ENCODE measurements at places on chromosomes 2 and 18. TPM values are rescaled to one million over a fixed set of nuclear protein-coding genes. Genes with fewer than 3 reads are reported as not detected.

DNA sequence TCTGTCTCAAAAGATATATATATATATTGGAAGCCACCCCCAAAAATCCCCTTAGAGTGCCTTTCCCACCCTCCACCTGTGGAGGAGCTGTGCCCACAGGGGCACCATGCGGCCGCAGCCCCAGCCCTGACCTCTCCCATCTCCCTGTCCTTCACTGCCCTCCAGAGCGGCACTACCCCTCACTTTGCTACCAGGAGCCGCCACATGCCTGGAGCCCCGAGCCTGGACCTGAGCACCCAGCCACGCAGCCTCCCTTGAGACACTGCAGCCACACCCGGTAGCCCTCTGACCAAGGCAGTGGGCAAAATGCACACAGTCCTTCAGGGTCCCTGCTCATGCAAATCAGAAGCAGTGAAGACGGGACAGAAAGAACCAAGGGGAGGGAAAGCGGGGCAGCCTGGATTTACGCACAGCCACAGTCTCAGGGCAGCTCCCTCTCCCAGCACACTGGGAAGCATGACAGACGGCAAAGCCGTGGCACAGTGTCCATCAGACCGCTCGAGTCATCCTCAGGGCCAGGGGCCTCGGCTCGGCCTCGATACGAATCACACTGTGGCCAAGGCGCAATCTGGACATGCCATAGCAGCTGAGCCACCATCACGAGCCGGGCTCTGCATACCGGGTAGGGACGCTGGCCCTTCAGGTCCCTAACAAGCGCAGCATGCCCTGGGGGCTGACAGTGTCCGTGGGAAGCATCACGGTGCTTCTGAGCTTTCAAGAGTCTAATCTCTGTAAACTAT is 10.1 kb downstream of the HDAC4 start:
- DNase-seq: no peak
- no peaks in the 10 kb centered on the region for H3K27me3 ChIP-seq
- H3K4me1 ChIP-seq: peaks cover 21% of the 10 kb centered on the region

DNA sequence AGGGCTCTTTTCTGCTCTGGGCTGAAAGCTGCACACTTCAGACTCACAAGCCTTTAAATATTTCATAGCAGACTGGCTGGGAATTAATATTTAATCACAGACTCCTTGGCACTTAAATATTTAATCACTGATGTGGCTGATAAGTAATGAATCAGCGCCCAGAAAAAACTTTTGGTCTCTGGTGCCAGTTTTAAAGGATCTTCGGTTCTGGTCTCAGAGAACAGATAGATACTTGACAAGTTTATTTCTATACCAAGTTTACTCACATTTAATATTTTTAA is 201.2 kb downstream of the MYCN start:
- no peaks in the 10 kb centered on the region for H3K36me3 ChIP-seq
- H3K4me3 ChIP-seq: no peak overlapping the region
- no peaks in the 10 kb centered on the region for H3K4me1 ChIP-seq
- DNase-seq: no peak
- no peaks in the 10 kb centered on the region for H3K27me3 ChIP-seq

- peaks cover 25% of the 10 kb centered on the region for H3K27me3 ChIP-seq
- DNase-seq: no peak
- no peak overlapping the region for H3K27ac ChIP-seq
- no peak overlapping the region for H3K4me3 ChIP-seq
- H3K4me1 ChIP-seq: no peaks in the 10 kb centered on the region
These were observed 364.9 kb downstream of the ANAPC1 start for GRCh38 chr2:111519071-111519470.

- H3K4me3 ChIP-seq: peak overlapping the region; percentile 84
- peak overlapping the region; percentile 91 for H3K27ac ChIP-seq
- H3K4me1 ChIP-seq: peaks cover 13% of the 10 kb centered on the region
- peaks cover 14% of the 10 kb centered on the region for H3K27me3 ChIP-seq
These were observed 1.3 kb upstream of the GPC1 start for GRCh38 chr2:240433973-240434727.

DNA sequence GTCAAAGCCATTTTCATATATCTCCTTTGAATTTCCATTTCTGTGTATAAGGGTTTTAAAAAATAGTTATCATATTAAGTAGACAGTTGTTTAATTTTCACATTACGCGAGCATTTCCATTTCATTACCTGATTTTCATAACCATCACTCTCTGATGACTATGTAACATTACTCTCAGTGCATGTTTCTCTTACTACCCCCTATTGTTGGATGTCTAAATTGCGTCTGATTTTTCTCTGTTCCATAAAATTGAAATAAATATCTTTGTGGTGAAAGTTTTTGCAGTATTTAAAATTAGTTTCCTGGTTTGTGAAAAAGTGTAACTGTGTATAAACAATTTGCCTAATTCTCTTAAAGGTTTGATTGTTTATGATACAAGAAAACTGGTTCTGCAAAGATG is 123.8 kb downstream of the MYO1B start:
- H3K27me3 ChIP-seq: no peaks in the 10 kb centered on the region
- no peak overlapping the region for H3K27ac ChIP-seq
- DNase-seq: no peak
- no peaks in the 10 kb centered on the region for H3K4me1 ChIP-seq
- H3K4me3 ChIP-seq: no peak overlapping the region

GRCh38 chr2:120976501-120977307 is 241.0 kb downstream of the GLI2 start:
- DNase-seq: no peak
- H3K4me1 ChIP-seq: no peaks in the 10 kb centered on the region
- no peaks in the 10 kb centered on the region for H3K36me3 ChIP-seq
- H3K27ac ChIP-seq: no peak overlapping the region
- H3K4me3 ChIP-seq: no peak overlapping the region

- H3K27me3 ChIP-seq: no peaks in the 10 kb centered on the region
- H3K27ac ChIP-seq: no peak overlapping the region
- H3K36me3 ChIP-seq: peaks cover 2% of the 10 kb centered on the region
- DNase-seq: no peak
- H3K4me3 ChIP-seq: no peak overlapping the region
These were observed 45.5 kb downstream of the FANCL start for GRCh38 chr2:58195662-58196061.

DNA sequence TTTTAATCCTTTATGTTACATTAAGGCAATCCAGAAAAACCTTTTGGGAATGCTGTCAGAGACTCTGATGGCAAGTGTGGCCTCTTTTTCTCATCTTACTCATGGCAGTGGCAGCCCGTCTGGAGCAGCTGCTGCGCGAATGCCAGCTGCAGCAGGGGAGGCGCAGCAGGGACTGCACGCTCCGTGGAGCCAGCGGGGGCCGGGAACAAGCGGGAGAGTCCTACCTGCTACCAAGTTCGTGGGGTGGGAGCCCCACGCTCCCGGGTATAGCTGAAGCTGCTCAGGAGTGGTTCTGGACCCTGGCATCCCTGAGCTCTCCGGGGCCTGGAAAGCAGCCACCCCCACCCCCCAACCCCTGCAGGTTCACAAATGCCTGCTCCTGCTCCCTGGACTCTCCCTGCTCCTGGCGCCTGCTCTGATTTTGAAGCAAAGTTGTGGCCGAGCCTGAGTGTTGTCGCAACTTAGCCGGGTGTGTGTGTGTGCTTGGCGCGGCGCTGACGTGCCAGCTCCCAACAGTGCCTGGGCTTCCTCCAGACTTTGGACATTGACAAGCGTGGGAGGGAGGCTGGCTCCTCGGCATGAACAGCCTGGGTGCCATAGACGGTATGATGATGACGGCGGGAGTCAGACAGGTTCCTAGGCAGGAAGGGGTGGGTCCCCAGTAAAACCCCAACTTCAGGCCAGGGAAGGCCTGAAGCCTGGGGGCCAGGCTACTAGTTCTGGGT is 21.7 kb downstream of the TMX3 start:
- H3K36me3 ChIP-seq: peaks cover 28% of the 10 kb centered on the region
- H3K27ac ChIP-seq: peak overlapping the region; percentile 50
- H3K4me3 ChIP-seq: no peak overlapping the region
- no peaks in the 10 kb centered on the region for H3K27me3 ChIP-seq
- no peak for DNase-seq

PROKR1 gene
- not detected for total RNA-seq

ZDBF2 gene
- total RNA-seq: 9.7 TPM

ERICH2 gene
- total RNA-seq: not detected

YIPF4 gene
- 23.1 TPM for total RNA-seq

TMEM200C gene
- not detected for total RNA-seq

All from activated CD4-positive, alpha-beta T cell treated with anti-CD3 and anti-CD28 coated beads, Interleukin-2, amount 10 ng/mL, durations not matched to agents 7 days and 5 days (primary cell).